ENCODE measurements at places on chromosomes 13 and 19. TPM values are rescaled to one million over a fixed set of nuclear protein-coding genes. Genes with fewer than 3 reads are reported as not detected.

PEX11G gene
- 5.2 TPM for total RNA-seq

PSG7 gene
- not detected for total RNA-seq

KIRREL2 gene
- not detected for total RNA-seq

CEACAM8 gene
- not detected for total RNA-seq

DNA sequence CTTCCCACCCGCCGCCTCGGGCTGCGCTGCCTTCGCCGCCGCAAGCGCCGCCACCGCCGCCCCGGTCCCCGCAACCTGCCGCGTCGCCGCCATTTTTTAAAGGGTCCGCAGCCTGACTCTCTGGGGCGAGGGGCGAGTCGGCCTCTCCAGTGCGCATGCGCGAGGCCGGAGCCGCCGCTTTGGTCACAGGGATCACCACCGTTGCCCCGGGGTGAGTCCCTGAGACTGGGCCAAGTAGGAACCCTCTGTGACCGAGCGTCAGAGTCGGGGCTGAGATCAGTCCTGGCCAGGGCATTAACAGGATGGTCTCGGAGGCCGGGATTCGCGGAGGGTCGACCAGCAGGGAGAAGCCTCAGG, 42.6 kb downstream of the ZNF146 start:
- no peak overlapping the region for H3K27ac ChIP-seq
- H3K4me1 ChIP-seq, result no peaks in the 10 kb centered on the region
- no peaks in the 10 kb centered on the region for H3K27me3 ChIP-seq
- H3K4me3 ChIP-seq, result peak overlapping the region; percentile 72

- H3K4me3 ChIP-seq, result no peak overlapping the region
- no peaks in the 10 kb centered on the region for H3K4me1 ChIP-seq
- H3K27me3 ChIP-seq, result peaks cover 55% of the 10 kb centered on the region
- H3K36me3 ChIP-seq, result no peaks in the 10 kb centered on the region
- H3K27ac ChIP-seq, result no peak overlapping the region
Measured at GRCh38 chr19:28403690-28404089, 809.3 kb downstream of the UQCRFS1 start.

- H3K27me3 ChIP-seq, result no peaks in the 10 kb centered on the region
- H3K4me1 ChIP-seq, result no peaks in the 10 kb centered on the region
- DNase-seq, result peak; percentile 49
- no peak overlapping the region for H3K4me3 ChIP-seq
- no peak overlapping the region for H3K27ac ChIP-seq
Measured at GRCh38 chr19:10690341-10690781, 10.9 kb upstream of the QTRT1 start.
